ENCODE measurements at places on chromosomes 2 and 18.

GRCh38 chr2:195649629-195650190, 7.3 kb upstream of the SLC39A10 start:
- DNase-seq = no peak

- DNase-seq = no peak
Observed at GRCh38 chr2:10559634-10560224, 111.6 kb upstream of the ODC1 start.

GRCh38 chr2:46816151-46816845, 99.3 kb downstream of the MCFD2 start:
- DNase-seq = no peak

DNA sequence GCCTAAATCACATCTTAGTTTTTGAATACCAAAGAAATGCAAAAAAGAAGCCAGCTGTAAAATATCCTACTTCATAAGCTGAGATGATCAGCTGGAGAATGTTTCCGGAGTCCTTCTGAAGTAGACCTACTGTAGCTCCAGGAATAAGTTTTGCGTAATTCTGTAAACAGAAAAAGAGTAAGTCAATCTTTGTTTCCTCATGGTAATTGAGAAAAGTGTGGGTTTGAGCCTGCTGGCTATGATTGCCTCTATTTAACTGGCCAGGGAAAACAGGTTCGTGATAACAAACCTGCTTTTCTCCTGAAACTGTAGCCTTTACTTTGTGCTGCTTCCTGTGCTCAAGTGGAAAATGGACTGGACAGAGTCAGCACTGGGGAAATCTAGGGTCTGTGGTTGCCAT, 58.2 kb downstream of the ITGB6 start:
- peak; percentile 6 for DNase-seq

DNA sequence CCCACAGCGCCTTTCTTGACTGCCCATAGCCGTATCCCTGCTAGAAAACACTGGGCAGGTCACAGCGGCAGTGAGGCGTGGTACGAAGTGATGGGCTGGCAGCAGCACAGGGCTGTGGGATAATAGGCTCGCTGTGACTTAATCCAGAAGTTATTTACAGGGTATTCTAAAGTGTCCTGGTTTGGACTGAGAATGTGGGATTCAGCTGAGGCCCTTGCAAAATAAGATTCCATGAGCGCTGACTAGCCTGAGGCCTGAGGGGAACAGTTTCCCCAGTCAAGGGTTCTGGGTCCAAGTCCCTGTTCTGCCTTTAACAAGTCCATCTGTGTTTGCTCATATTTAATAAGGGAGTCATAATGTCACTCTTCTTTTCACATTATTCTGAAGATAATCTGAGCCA, 34.6 kb downstream of the SETBP1 start:
- DNase-seq = no peak

DNA sequence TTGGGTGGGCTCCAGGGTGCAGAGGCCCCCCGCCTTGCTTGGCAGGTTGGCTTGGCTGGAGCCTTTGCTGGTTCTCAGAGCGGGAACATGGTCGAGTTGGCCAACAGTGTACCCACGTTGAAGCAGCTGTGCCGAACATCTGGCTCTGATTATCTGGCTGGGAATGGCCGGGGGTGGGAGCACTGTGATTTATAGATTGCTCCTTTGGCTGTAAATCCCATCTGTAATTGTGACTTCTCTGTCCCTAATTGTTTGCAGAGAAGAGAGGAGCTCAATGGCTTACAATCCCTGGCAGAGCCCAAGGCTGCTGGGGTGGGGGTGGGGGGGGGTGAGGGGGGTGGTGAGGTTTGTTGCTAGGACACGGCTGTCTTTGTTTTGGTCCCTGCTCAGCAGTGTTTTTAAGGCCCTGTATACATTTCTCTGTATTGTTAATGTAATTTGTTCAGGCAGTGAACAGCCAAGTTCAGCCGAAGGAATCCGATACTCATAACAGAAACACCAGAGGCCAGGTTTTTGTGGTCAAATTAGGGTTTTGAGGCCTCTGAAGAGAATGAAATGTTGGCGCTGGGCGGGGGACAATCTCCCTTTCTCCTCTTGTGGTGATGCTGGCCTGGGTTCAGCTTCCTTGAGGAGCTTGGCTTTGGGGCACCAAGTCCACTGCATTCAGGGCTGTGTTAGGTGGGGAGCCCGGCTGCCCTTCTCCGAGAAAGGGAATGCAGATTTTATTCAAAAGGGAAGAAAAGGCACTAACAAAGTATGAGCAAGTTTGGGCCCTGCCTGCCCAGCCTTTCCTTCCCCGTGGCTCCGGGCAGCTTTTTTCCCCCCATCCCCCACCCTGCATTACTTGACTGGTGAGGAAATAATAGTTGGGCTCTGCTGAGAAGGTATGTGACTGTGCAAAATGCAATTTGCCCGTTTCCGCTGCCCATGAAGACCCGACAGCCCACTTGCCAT, 82.5 kb downstream of the TCF7L1 start:
- no peak for DNase-seq

- no peak for DNase-seq
Observed at GRCh38 chr2:54947646-54948045, 102.6 kb downstream of the RTN4 start.

- DNase-seq = no peak
Observed at GRCh38 chr2:9762164-9762563, 81.1 kb upstream of the TAF1B start.

- no peak for DNase-seq
Observed at GRCh38 chr2:55180374-55180773, 51.7 kb downstream of the CLHC1 start.

- no peak for DNase-seq
Observed at GRCh38 chr2:160657196-160657595, 163.6 kb upstream of the RBMS1 start.

DNA sequence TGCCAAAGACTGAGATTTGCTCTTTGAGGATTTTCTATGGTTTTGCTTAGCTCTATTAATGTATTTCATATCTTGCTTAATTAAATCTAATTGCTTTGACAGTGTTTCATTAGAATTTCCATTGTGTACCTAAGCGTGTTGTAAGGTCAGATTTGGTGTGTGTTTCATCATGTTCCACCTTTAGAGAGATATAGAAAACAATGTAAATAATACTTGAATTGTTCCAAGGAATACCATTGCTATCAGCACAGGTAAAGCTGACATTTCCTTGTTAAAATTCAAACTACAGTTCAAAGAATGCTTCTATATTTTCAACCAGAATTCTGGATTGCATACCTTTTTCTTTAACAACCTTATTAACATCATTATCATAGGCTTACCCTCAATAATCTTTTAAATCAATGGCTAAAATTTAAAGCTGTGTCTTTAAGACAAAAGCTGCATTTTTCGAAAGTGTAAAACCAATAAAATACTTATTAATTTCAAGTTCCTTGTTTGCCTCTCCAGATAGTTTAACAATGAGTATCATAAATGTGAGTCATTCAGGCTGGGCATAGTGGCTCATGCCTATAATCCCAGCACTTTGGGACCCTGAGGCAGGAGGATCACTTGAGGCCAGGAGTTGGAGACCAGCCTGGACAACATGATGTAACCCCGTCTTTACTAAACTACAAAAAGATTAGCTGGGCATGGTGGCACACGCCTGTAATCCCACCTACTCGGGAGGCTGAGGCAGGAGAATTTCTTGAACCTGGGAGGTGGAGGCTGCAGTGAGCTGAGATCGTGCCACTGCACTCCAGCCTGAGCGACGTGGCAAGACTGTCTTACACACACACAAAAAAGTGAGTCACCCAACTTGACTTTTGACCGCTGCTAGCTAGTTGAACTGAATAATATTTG, 188.0 kb upstream of the PKDCC start:
- no peak for DNase-seq

GRCh38 chr18:9380101-9380500, 45.5 kb downstream of the TWSG1 start:
- no peak for DNase-seq

DNA sequence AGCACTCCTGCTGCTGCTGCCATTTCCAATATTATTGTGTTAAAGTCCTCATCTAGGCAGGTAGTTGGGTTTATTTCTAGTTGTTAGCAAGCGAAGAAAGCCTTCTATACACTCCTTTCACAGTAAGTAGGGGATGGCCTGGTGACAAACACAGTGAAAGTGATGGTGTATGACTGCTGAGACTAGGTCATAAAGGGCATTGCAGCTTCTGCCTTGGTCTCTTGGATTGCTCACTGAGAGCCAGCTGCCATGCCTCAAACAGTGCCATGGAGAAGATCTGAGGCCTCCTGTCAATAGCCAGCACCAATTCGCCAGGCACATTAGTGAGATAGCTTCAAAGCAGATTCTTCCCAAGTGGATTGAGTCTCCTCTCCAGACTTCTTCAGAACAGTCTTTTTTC, 27.6 kb upstream of the MSTN start:
- DNase-seq = no peak

DNA sequence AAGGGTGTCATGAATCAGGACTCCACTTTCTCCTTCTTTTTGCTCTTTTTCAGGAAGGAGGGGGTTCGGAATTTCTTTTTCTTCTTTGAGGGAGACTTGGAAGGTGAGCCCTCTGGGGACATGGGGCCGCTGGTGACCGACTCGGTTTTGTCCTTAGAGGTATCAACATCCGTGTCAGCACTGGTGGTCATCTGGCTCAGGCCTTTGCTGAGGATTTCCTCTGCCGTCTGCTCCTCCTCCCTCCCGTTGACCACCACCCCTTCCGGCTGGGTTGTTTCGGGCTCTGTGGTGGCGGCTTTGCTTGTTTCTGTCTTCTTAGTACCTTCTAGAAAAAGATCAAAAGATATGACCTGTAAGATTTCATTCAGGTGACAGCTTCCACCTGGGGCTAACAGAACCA, 104.6 kb downstream of the ADD2 start:
- no peak for DNase-seq

DNA sequence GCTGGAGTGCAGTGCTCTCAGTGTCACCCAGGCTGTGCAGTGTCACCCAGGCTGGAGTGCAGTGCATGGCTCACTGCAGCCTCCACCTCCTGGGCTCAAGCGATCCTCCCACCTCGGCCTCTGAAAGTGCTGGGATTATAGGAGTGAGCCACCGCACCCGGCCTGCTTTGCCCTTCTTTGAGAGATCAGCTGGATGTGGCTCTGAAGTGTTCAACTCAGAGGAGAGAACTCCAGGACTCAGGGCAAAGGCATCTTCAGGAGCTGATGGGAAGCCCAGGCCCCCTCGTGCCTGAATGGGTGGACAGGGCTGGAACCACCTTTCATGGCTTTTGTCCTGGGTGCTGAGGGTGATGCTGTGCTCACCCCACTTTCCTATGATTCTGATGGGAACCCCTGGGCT, 52.0 kb upstream of the HAAO start:
- no peak for DNase-seq

DNA sequence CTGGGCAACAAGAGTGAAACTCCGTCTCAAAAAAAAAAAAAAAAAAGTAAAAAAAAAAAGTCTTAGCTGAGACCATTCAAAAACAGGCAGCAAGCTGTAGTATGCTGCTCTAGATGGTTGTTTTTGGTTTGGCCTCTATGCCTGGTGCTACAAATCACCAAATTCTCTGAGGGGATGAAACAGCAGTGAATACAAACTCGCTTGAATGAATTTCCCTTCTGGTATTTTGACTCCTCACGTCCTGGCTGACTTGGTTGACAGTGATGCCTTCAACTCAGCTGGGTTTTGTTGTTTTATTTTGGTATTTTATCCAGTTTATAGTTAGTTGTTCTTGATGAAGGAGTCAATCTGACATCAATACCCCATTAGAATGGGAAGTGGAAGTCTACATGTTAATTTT, 3.3 kb upstream of the TCF7L1 start:
- DNase-seq = no peak

DNA sequence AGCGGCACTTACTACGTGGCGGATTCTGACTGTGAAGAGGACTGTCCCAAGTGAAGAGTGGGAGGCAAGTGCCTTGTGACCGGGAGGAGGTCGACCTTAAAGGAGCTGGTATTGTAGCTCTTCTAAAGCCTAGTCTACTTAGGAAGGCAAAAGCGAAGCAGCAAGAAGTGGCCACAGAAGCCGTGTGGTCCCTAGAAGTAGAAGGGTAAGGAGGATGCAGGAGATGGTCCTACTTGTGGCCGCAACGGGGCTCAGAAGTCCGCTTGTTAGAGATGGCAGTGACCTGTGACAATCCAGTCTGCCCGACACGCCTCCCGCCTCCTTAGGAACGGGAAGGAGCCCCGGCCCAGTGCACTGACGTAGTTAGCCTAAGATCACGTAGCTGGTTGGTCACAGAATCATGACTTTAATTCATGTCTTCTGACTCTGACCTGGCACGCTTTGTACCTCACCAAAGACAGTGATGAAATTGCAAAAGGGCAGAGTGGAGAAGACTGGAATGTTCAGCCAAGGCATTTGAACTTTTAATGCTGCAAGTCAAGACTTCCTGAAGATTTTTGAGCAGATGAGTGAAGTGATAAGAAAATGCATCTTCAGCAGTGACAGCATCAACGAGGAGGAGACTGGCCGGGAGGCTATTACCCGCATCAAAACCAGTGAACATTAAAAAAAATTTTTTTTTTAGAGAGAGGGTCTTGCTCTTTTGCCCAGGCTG, 749 bp upstream of the EIF2AK3 start:
- peak; percentile 68 for DNase-seq
